ENCODE measurements at places on chromosomes 5 and 9.

DNA sequence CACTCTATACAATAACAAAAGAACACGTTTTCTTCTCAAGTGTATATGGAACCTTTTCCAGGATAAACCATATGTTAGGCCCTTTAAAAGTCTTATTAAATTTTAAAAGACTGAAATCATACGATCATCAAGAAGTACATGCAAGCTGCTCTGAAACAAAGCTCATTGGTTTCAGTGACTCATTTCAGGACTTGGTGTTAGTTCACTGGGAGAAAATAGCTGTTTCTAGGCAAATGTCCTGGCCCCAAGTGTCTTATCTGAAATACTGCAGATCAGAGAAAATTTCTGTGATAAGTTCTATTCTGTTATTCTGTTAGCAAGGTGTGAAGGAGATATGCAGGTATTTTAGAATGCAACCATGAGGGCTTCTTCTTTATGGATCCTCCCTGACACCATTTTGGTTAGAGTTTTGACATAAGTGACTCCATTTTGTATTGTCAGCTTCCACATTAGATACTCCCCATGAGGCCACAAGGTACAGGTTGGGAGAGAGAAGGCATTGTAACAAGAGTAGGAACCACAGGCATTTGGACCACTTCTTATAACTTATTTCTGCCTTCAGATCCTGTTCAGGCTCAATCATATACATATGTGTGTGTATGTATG lies 7.5 kb upstream of the CCDC180 start:
- DNase-seq = no peak

DNA sequence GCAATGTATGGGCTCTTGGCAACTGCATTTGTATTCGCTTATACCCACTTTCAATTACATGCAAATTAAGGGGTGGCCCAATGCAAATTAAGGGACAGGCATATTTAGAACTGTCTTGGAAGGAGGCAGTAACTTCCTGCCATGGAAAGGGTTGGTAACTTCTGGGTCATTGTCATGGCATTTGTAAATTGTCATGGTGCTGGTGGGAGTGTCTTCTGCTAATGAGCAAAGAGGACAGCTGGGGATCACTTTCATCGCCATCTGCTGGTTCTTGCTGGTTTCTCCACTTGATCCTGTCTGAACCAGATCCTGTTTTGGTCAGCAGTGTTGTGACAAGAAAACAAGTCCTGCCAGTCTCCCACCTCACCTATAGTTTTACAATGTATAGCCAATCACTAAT lies 23.3 kb upstream of the UGT3A2 start:
- DNase-seq = no peak

DNA sequence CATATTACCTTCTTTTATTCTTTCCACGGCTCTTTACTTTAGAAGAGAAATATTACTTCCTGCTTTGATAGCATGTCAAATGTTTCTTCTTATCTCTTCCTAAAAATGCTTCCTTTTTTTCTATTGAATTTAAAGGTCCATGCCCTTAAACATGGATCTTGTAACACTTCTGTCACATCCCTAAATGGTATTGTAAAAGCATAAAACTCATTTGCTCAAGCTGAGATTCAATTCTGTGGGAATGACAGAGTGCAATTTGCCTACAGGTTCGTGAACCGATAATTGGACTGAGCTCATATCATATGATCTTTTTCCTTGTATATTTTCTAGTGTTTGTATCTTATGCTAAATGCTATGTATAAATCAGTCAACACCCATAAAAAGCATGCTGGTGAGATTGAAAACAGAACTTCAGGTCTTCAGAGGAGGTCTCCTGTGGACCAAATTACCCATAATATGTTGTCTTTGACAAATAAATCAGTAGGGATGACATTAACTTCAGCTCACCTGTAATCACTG lies 429.3 kb downstream of the TMEM232 start:
- no peak for DNase-seq

DNA sequence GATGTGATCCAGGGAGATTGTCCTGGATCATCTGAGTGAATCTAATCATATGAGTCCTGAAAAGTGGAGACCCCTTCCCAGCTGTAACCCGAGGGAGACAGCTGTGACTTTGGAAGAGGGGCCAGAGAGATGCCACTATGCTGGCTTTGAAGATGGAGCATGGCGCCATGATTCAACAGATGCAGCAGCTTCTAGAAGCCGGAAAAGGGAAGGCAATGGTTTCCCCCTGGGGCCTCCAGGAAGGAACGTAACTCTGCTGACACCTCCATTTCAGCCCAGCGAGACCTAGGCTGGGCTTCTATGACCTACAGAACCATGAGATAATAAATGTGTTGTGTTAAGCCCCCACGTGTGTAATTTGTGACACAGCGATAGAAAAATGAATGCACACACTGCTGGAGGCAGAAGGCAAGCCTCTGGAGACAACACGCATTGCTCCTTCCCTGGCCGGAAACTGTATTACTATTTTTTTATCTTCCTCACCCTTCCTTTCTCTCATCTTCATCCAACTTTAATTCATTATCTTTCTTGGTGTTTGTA lies 16.6 kb upstream of the SARDH start:
- DNase-seq = no peak

DNA sequence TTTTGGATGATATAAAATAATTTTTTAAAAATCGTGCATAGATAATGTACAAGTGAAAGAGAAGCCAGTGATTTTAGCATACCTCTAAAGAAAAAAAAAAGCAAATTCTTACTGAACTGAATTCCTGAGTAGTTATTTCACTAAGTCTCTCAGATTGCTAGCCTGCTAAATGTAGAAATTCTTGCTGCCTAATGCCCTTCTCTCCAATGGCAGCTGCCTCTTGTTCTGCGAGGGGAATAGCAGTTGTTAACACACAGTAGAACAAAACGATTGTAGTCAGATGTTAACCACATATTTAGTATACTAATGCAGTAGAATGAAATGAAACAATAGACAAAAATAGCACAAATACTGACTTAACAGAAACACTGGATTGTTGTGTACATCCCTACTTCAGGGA lies 26.8 kb downstream of the SMAD5 start:
- DNase-seq = no peak

GRCh38 chr9:129407905-129408452 lies 212.9 kb downstream of the C9orf50 start:
- no peak for DNase-seq

GRCh38 chr5:35438786-35439185 lies 178.9 kb upstream of the SPEF2 start:
- DNase-seq = no peak

DNA sequence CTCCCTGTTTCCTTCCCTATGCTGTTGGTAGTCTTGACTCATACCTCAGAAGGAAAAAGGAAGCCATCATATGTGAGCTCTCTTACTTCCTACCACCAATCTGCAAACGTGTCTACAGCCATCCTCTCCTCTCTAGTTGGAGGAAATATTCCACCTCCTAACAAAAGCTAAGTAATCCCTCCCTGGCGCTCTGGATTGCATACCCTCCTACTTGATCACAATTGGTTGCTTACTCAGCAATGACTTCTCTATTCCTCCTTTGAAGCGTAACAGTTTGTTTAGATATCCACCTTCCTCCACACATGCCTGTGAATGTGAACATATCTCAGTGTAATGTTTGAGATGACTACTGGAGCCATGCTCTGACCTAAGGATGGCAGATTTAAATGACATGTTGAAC lies 18.2 kb downstream of the RUSC2 start:
- no peak for DNase-seq

GRCh38 chr9:38263532-38263931 lies 129.0 kb upstream of the ALDH1B1 start:
- no peak for DNase-seq

DNA sequence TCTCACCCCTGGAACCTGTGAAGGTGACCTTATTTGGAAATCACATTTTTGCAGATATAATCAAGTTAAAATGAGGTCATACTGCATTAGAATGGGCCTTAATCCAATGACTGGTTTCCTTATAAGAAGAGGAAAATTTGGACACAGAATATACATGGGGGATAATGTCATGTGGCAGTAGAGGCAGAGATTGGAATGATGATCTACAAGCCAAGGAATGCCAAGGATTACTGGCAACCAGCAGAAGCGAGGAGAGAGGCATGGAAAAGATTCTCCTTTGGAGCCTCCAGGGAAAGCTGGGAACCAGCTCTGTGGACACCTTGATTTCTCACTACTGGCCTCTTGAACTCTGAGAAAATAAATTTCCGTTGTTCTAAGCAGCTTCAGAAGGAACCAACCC lies 20.2 kb upstream of the CEP78 start:
- no peak for DNase-seq

DNA sequence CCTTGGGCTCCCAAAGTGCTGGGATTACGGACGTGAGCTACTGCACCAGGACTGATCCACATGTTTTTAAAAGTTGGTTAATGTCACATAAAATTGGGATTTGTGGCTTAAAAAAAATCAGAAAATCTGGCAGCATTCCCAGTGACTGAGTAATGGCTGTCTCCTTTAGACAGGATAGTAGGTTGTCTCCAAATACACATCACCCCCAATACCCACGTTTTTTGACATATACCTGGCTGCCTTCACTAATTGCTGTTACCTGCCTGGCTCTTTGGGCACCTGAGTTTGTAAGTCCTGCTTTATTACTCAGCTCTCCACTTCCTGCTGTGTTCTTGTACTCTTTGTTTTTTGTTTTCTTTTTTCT lies 84.8 kb downstream of the KDM4C start:
- DNase-seq = no peak

- DNase-seq = no peak
Observed at GRCh38 chr5:83538786-83539462, 67.4 kb downstream of the VCAN start.

GRCh38 chr9:71592400-71592799 lies 175.9 kb downstream of the CEMIP2 start:
- DNase-seq = no peak

DNA sequence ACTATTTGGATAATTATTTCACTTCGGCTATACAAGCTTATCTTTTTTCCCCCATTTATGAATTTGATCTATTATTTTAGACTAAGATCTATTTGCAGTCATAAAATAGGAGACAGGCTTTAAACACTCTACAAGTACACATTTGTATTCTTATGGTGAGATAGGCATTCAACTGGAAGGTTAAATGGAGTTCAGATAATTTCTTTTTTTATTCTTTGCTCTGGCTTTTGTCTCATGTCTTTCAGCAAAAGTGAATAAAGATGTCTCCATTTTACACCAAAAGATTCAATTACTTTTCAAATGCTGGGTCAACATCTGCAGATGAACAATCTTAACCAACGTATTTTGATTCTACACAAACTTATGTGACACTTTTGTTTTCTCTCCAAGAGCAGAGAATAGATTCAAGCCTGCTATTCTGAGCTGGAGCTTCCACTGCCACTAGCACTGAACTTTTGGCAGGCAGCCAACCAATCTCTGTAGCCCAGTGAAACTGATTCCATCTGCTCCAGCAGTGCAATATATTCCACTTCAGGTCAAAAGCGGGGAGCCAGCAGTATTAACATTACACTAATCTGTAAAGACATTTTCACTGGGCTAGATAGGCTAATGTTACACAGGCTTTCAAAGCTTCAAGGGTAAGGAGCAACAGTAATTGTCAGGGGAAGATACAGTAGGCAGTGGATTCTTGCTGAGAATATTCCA lies 452.0 kb upstream of the ZNF608 start:
- DNase-seq = no peak

GRCh38 chr9:116516456-116516855 lies 170.6 kb upstream of the TRIM32 start:
- DNase-seq = no peak

DNA sequence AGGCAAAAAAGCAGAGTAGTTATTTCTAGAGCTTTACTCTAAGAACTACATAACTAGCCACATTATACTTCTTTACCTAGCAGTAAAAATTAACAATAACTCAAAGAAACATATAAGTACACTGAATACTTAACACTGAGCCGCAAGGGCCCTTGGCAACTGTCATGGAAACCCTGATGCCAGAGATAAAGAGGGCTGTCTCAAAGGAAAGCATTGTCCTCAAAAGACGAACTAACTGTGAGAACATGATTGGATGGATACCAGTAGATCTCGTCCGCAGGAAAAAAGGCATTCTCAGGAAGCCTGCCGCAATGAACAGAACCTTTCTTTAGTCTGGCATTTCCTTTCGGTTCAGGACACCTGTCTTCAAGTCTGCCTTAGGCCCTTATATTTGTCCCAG lies 379.0 kb upstream of the SLC30A5 start:
- no peak for DNase-seq

GRCh38 chr9:2645569-2645968 lies 24.0 kb downstream of the VLDLR start:
- DNase-seq = no peak

DNA sequence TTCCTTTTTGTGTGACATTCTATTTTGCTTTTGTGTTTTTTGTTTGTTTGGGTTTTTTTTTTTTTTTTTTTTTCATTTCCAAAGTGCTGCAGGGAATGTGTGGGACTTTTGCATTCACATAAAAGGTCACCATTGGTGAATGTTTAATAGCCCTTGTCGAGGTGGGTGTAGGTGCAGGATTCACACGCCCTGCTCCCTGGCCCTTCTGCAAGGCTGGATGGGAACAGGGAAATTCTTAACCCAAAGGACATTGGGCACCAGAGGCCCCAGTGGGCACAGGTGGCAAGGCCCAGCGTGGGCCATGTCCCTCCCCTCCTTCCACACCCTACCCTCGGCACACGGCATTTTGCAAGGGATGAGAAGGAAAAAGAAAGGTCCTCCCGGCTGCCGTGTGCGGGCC lies 50.4 kb upstream of the NOTCH1 start:
- no peak for DNase-seq

Measured in stimulated activated CD4-positive, alpha-beta T cell treated with anti-CD3 and anti-CD28 coated beads, Interleukin-1b, Interleukin-23, amount 100 ng/mL, for 1 hour (primary cell).